Forelimb muscle (tissue), 1 donor: ENCODE measurements at places on chromosomes 7 and 10. TPM values are rescaled to one million over a fixed set of nuclear protein-coding genes. Genes with fewer than 3 reads are reported as not detected.

IFIT1B gene
- polyA plus RNA-seq, result 0.53 TPM

HOXA4 gene
- 26.4 TPM for polyA plus RNA-seq

WASHC2C gene
- 24.9 TPM for polyA plus RNA-seq

STAMBPL1 gene
- polyA plus RNA-seq, result 6.5 TPM

CABCOCO1 gene
- polyA plus RNA-seq, result 0.19 TPM

SEMA3C gene
- polyA plus RNA-seq, result 139 TPM

EFCAB10 gene
- polyA plus RNA-seq, result 1.4 TPM

SLC18A3 gene
- not detected for polyA plus RNA-seq

ACSL5 gene
- polyA plus RNA-seq, result 2.0 TPM

ITGB8 gene
- 3.9 TPM for polyA plus RNA-seq

CDK1 gene
- polyA plus RNA-seq, result 23.9 TPM

SEMA3D gene
- 11.0 TPM for polyA plus RNA-seq

NRP1 gene
- polyA plus RNA-seq, result 91.0 TPM

INTS1 gene
- 39.5 TPM for polyA plus RNA-seq

TSPAN12 gene
- 67.6 TPM for polyA plus RNA-seq

BTRC gene
- 24.9 TPM for polyA plus RNA-seq

CPVL gene
- 33.8 TPM for polyA plus RNA-seq

ARMC3 gene
- polyA plus RNA-seq, result not detected

PFKP gene
- polyA plus RNA-seq, result 23.8 TPM

ITGB1 gene
- polyA plus RNA-seq, result 364 TPM

FLNC gene
- polyA plus RNA-seq, result 642 TPM

CFTR gene
- 0.43 TPM for polyA plus RNA-seq

TIAL1 gene
- 95.3 TPM for polyA plus RNA-seq

CPA1 gene
- 6.5 TPM for polyA plus RNA-seq

NHLRC2 gene
- 16.1 TPM for polyA plus RNA-seq

SKIDA1 gene
- 2.1 TPM for polyA plus RNA-seq

CELF2 gene
- 70.1 TPM for polyA plus RNA-seq

ANLN gene
- polyA plus RNA-seq, result 18.1 TPM

LRRC61 gene
- 6.8 TPM for polyA plus RNA-seq

PAOX gene
- 2.5 TPM for polyA plus RNA-seq

NPFFR1 gene
- 0.05 TPM for polyA plus RNA-seq

OR13A1 gene
- not detected for polyA plus RNA-seq

SPRN gene
- polyA plus RNA-seq, result 4.1 TPM

CALML3 gene
- 0.09 TPM for polyA plus RNA-seq

MBL2 gene
- not detected for polyA plus RNA-seq

KMT2C gene
- polyA plus RNA-seq, result 34.0 TPM

PRSS37 gene
- polyA plus RNA-seq, result not detected

AKR1D1 gene
- polyA plus RNA-seq, result 0.06 TPM
